Dermis blood vessel endothelial cell (primary cell): ENCODE measurements at places on chromosomes 12 and 14. TPM values are rescaled to one million over a fixed set of nuclear protein-coding genes. Genes with fewer than 3 reads are reported as not detected.

Gene TESPA1
- total RNA-seq = not detected in 2 replicates

Gene RFX4
- total RNA-seq = not detected in 2 replicates

DNA sequence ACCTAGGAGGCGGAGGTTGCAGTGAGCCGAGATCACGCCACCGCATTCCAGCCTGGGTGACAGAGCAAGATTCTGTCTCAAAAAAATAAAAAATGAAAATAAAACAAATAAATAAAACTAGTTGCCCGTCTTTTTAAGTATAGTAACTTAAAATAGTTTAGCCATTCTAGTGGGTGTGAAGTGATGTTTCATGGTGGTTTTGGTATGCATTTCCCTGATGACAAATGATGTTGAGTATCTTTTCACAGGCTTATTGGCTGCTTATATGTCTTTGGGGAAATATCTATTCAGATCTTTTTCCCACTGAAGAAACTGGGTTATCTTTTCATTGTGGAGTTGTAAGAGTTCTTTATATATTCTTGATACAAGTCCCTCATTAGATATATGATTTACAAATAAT, 102.4 kb upstream of the METAP2 start:
- no peak for DNase-seq

GRCh38 chr12:125983094-125983783, 918.0 kb downstream of the AACS start:
- DNase-seq = no peak

GRCh38 chr12:62868820-62869219, 66.1 kb downstream of the PPM1H start:
- DNase-seq = no peak

- DNase-seq = no peak
Measured at GRCh38 chr14:63435838-63436237, 107.3 kb downstream of the PPP2R5E start.

DNA sequence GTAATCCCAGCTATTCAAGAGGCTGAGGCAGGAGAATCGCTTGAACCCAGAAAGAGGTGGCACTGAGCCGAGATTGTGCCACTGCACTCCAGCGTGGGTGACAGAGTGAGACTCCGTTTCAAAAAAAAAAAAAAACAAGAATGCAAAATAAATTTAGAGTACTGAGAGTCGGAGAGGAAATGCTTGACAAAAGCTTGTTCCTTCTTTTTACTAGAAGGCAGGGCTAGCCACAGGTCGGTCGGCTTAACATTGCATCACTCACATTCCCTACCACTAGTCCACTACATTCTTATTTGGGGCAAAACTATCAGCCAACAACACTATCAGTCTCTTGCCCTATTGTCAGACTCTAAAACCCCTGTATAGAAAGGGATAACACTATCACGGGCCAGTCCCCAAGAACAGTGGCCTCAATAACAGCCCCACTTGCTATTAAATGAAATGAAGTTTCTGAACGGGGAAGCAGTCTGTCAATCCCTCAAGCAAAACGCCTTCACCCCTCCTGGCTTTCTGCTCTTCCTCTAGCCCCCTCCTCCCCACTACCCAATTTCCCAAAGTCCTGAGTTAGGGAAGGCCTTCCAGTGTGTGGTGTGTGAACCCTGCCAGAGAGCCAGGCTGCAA, 1.0 kb downstream of the RNF41 start:
- DNase-seq = peak; percentile 40

GRCh38 chr14:86221755-86222154, 691.8 kb downstream of the FLRT2 start:
- no peak for DNase-seq

- DNase-seq = no peak
Measured at GRCh38 chr12:30624009-30624408, 71.7 kb downstream of the IPO8 start.
